ENCODE measurements at places on chromosomes 7 and 10. TPM values are rescaled to one million over a fixed set of nuclear protein-coding genes. Genes with fewer than 3 reads are reported as not detected.

- no peak for DNase-seq
- no peak overlapping the region for H3K4me3 ChIP-seq
- peaks cover 7% of the 10 kb centered on the region for H3K4me1 ChIP-seq
- no peak overlapping the region for H3K27ac ChIP-seq
These were observed 282.3 kb upstream of the CSTF2T start for GRCh38 chr10:51981731-51982130.

KEL gene
- 0.52 TPM for total RNA-seq

DNA sequence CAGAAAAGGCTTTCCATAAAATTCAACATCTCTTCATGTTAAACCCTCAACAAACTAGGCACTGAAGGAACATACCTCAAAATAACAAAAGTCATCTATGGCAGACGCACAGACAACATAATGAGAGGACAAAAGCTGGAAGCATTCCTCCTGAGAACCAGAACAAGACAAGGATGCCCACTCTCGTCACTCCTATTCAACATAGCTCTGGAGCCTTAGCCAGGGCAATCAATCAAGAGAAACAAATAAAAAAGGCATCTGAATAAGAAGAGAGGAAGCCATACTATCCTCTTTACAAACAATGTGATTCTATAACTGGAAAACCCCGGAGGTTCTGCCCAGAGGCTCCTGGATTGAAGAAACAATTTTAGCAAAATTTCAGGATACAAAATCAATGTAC is 251.0 kb downstream of the MALRD1 start:
- no peaks in the 10 kb centered on the region for H3K4me1 ChIP-seq
- H3K27me3 ChIP-seq = no peaks in the 10 kb centered on the region
- H3K4me3 ChIP-seq = no peak overlapping the region
- no peak for DNase-seq
- H3K36me3 ChIP-seq = no peaks in the 10 kb centered on the region

- no peak overlapping the region for H3K27ac ChIP-seq
- H3K36me3 ChIP-seq = no peaks in the 10 kb centered on the region
- H3K4me3 ChIP-seq = no peak overlapping the region
These were observed 42.2 kb upstream of the LAMB1 start for GRCh38 chr7:108045154-108045553.

- no peak overlapping the region for H3K4me3 ChIP-seq
- no peaks in the 10 kb centered on the region for H3K27me3 ChIP-seq
- H3K27ac ChIP-seq = no peak overlapping the region
- no peak for DNase-seq
These were observed 33.9 kb upstream of the HMX3 start for GRCh38 chr10:123101872-123102271.

DNA sequence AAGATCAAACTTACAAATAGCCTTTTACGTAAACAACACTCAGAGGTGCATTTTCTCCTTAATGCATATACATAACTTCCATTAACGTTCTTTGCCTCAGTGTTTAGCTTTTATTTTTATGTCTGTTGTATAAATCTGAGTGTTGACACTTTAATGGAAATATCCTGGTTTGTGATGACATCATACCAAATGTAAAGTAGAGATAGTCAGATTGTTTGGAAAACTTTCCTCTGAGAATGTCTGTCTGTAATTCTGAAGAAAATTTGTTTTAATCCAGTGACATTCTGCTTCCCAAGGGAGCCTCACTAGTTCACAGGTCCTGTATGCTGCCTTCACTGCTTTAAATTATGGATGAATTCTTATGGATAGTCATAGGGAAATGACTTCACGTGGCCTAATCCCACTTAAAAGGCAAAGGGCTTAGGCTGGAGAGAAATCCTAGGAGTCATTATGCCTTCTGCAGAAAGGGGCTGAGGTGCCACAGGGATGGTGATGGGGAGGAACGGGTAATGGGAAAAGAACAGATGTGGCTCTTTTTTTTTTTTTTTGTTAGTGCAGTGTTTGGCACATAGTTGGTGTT is 93.2 kb downstream of the DNAJB9 start:
- no peak for DNase-seq
- H3K4me3 ChIP-seq = no peak overlapping the region
- no peaks in the 10 kb centered on the region for H3K27me3 ChIP-seq

DNA sequence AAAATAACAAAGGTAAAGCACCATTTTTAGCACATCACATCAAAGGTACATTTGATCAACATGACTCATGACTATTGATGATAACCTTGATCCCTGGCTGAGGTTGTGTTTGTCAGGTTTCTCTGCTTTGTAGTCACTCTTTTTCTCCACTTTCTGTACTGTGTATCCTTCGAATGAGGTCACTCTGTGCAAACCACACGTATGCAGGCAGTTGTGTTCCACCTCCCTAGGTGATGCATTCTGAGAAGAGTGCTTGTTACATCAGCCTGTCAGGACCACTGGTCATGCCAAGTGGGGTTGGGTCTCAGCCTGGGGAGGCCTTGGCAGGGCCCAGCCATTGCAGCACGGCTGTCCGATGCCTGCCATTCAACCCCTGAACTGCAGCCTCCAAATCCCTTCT is 62.8 kb upstream of the GJD4 start:
- no peak overlapping the region for H3K4me3 ChIP-seq
- no peak for DNase-seq
- H3K27me3 ChIP-seq = no peaks in the 10 kb centered on the region
- no peaks in the 10 kb centered on the region for H3K4me1 ChIP-seq

SLC35G1 gene
- 3.8 TPM for total RNA-seq

DNA sequence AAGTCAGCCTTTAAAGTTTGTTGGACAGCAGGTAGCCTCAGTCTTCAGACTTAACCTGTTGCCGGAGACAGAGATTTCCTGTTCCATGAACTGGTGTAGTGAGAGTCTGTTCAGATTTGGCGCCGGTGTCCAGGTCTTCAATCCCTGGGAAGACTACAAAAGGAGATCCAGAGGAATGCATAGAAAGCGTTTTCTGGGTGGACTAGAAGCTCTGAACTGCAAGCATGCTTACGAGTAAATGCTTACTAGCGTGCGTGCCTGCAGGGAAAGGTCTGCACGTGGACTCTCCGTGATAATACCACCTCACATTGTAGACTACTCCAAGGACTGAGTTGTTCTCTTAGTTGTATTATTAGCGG is 878 bp downstream of the GLRX3 start:
- no peaks in the 10 kb centered on the region for H3K27me3 ChIP-seq
- peaks cover 6% of the 10 kb centered on the region for H3K4me1 ChIP-seq
- peaks cover 3% of the 10 kb centered on the region for H3K36me3 ChIP-seq
- H3K27ac ChIP-seq = peak overlapping the region; percentile 87

AASS gene
- 36.9 TPM for total RNA-seq

BEND7 gene
- 27.6 TPM for total RNA-seq

DNA sequence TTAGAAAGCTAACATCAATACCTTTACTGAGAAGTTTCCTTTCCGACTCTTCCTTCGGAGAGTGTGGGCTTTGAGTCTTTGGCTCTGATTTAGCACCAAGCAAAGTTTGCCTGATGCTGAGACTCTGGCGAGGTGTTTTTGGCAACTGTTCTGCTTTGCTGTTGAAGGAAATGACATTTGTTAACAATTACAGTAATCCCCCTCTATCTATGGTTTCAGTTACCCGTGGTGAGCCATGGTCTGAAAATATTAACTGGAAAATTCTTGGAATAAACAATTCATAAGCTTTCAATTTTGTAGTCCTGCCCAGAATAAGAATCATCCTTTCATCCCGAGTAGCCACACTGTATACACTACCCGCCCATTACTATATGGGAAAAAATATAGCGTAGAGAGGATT is 126.3 kb downstream of the ARHGAP21 start:
- H3K36me3 ChIP-seq = peaks cover 50% of the 10 kb centered on the region
- H3K27me3 ChIP-seq = no peaks in the 10 kb centered on the region
- H3K4me3 ChIP-seq = no peak overlapping the region
- H3K4me1 ChIP-seq = no peaks in the 10 kb centered on the region
- DNase-seq = no peak

SYT15B gene
- total RNA-seq = 39.0 TPM

CRYGN gene
- 0.34 TPM for total RNA-seq

NPVF gene
- not detected for total RNA-seq

ASB10 gene
- total RNA-seq = not detected

DNA sequence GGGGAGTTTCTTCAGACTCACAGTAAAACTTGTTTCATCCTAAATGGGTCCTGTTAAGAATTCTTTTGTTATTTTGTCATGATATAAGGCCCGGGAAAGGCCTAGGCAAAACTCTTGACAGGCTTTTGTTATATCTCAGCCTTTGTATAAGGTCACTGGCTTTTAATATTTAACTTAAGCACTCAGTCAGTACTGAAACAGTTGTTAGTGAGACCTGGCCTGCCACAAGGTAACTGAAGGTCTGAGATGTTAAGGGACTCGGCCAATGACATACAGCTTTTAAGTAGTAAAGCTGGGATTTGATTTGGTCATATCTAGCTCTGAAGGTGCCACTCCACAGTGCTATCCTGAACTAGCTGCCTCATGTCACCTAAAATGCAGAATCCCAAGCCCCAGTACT is 57.2 kb upstream of the STEAP4 start:
- no peak overlapping the region for H3K4me3 ChIP-seq
- no peaks in the 10 kb centered on the region for H3K27me3 ChIP-seq
- no peaks in the 10 kb centered on the region for H3K36me3 ChIP-seq
- no peak for DNase-seq
- H3K4me1 ChIP-seq = no peaks in the 10 kb centered on the region

- H3K27me3 ChIP-seq = peaks cover 90% of the 10 kb centered on the region
- DNase-seq = no peak
- H3K4me1 ChIP-seq = peaks cover 10% of the 10 kb centered on the region
- no peak overlapping the region for H3K4me3 ChIP-seq
- no peak overlapping the region for H3K27ac ChIP-seq
These were observed 4.9 kb upstream of the FEZF1 start for GRCh38 chr7:122309421-122309820.

PIK3CG gene
- total RNA-seq = 10.8 TPM

TMEM139 gene
- 26.9 TPM for total RNA-seq

DNA sequence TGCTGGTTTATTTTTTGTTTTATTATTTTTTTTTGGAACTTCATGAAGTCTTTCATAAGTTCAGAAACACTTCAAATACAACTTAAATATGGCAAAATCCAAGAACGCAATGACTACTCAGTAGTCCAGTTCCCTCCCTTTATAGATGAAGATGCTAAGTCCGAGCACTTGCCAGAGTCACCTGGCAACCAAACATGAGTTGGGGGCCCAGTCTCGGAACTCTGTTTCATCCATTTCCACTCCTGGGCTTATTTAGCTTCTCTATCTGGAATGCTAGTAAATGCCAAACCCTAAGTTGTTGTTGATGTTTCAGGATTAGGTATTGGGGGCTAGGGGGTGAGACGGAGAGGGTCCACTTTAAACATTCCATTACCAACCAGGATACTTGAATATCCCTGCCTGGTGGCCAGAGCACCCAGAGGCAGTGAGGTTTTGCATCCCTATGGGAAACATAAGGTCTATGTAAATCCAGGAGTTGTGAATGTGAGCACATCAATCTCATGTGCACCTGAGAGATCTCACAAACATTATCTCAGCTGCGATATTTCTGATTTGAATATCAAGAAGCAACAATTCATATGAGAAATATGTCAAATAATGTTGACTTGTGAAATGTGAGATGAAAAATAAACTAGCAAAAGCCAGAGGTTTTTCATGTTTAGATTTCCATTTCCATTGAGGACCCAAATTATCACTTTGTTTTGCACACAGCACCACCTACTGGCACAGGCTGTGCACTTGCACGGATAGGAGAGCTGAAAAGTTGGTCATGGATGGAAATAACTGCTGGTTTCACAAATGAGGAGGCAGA is 129.3 kb downstream of the PKD1L1 start:
- no peaks in the 10 kb centered on the region for H3K36me3 ChIP-seq
- DNase-seq = peak; percentile 91
- peaks cover 5% of the 10 kb centered on the region for H3K4me1 ChIP-seq
- H3K4me3 ChIP-seq = no peak overlapping the region
- H3K27me3 ChIP-seq = no peaks in the 10 kb centered on the region

GDI2 gene
- 300 TPM for total RNA-seq
